Stimulated activated CD4-positive, alpha-beta T cell treated with anti-CD3 and anti-CD28 coated beads, Interleukin-1b, Interleukin-23, amount 100 ng/mL, for 1 hour (primary cell): ENCODE measurements at places on chromosomes 7 and 10.

- DNase-seq: no peak
Measured at GRCh38 chr10:6537770-6538169, 42.3 kb downstream of the PRKCQ start.

- DNase-seq: no peak
Measured at GRCh38 chr10:101123085-101123814, 7.8 kb upstream of the TLX1 start.

- no peak for DNase-seq
Measured at GRCh38 chr7:118214833-118215182, 9.7 kb upstream of the ANKRD7 start.

DNA sequence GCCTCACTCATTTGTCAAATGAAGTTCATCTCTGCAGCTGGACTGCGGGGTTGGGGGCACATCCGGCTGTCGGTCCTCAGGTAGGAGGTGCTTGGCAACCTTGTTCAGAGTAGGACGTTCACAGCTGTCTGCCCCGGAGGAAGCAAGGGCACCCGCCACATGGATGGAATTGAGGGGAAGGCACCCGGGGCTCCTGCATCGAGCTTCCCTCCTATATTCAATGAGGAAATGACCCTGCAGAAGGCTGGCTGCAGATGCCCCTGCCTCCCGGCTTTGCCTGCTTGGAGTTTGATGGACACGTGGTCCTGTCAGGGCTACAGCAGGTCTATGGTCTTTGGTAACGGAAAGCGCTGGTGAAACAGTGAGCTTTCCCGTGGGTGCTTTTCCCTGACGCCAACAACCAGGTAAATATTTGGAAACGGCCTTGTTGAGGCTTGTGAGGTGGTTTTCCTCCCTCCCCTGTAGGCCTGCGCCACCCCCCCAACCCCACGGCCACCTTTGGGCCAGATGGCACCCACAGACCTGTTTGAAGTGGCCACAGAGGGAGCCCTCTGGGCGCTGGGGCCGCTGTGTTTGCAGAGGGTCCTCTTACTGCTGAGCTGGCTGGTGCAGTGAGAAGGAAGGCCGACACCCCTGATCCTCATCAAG, 32.9 kb downstream of the HTRA1 start:
- no peak for DNase-seq
